ENCODE measurements at places on chromosomes 2 and 18.

- DNase-seq, result no peak
These were observed 116.9 kb downstream of the ALPK2 start for GRCh38 chr18:58511897-58512581.

- no peak for DNase-seq
These were observed 684.0 kb upstream of the ZEB2 start for GRCh38 chr2:145203891-145204290.

- no peak for DNase-seq
These were observed 43.6 kb downstream of the L3MBTL4 start for GRCh38 chr18:6370886-6371635.

DNA sequence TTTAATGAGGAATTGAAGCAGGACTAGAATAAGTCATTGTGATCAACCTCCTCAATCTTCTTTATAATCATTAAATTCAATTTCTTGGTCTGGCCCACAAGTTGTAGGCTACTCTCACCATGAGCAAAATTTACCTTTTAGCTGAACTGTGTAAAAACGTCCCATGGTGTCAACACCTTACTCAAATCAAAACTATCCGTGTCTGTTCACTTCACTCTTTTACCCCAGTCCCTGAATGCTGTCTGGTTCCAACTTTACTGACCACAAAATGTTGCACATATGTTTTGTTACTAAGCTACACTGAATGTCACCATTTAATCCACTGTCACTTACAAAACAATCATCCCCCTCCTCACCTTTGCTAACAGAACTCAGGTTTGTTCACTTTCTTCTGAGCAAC is 951.6 kb upstream of the SLC39A10 start:
- DNase-seq, result no peak

GRCh38 chr2:199459286-199460100 is 1.8 kb upstream of the SATB2 start:
- no peak for DNase-seq

DNA sequence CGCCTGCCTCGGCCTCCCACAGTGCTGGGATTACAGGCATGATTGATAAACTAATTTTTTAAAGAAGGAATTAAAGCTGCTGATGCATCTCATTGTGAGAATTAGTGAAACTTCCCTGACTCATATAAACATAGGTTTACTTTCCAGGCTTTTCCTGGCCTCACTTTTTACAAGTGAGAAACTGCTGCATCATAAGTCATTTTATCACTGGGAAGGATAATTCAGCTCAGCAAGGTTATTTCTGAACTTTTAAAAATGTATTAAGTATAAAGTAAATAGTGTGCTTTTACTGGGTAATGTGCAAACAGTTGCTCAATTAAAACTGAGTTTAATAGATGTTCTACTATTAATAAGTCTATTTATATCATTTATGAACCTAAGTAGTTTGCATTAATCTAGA is 1130.3 kb upstream of the CDH2 start:
- no peak for DNase-seq

DNA sequence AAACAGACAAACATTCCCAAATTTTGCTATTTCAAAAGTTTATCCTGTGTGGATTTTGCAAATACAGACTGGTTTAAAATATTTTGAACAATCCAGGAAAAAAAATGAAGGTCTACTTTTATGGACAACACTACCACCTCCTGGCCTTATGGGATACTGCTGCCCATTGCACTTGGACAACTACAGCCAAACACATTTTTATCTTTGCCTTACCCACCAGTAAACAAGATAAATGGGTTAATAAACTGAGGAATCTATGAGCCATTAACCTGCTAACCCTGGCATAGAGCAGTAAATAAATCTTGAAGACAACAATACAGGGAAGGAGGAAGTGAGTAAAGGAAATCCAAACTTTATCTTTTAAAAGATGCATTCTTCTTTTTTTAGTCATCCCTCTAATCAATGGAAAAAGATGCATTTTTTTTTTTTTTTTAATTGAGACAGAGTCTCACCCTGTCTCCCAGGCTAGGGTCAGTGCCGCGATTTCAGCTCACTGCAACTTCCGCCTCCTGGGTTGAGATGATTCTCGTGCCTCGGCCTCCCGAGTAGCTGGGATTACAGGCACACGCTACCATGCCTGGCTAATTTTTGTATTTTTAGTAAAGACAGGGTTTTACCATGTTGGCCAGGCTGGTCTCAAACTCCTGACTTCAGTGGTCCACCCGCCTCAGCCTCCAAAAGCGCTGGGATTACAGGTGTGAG is 2.1 kb upstream of the SPIRE1 start:
- no peak for DNase-seq

DNA sequence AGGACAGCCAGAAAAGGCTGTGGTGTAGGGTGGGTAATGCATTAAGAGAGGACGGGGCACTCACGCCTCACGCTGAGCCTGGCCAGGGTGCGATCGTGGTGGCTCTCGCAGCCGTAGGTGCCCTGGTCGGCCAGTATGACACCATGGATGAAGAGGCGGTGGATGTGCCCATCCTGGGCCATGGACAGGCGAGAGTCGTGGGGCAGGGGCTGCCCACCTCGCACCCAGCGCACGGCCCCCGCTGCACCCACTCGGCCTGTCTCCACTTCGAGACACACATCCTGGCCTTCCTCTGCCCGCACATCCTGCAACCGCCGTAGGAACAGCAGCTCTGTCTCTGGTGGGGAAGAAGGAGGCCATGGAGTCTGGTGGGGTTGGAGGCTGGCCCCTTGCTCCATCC is 12.1 kb downstream of the TMEM198 start:
- no peak for DNase-seq

DNA sequence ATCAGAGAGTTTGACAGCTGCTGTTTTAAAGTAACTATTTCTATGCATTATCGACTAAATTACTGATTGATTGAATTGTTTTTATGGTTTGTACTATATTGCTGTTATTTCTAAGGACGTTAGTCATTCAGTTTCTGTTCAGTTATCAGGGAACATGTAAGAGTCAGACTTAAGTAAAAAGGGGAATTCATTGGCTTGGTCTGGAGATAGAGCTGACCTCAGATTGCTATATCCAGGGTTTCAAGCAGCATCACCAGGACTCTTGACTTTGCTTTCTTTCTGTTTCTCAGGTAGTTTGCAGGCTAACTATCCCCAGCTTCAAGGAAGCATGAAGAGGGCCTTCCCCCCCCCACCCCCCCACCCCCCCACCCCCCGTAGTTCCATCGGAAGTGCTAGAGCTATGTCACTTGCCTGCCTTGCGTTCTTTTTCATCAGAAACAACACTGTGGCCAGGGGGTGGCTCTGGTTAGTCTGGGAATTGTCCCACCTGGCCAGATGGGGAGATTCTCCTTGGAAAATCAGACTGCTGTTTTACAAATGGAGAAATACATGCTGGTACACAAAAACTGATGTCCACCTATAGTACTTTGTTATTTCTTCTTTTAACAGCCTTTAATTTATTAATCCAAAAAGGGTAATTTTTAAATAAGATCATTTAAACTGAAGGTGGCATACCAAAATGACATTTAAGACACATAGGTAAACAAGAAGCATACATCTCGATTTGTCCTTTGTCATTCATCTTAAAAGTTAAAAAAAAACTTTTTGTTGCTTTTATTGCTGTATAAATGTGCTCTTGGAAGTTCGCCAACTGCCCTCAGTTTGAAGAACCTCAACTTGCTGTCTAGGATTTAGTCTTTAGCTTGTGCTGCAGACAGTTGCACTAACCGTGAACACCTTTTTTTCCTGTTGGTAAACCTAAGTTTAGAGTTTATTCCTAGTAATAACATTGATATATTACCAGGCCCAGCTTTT is 9.4 kb downstream of the SMAD4 start:
- DNase-seq, result no peak

DNA sequence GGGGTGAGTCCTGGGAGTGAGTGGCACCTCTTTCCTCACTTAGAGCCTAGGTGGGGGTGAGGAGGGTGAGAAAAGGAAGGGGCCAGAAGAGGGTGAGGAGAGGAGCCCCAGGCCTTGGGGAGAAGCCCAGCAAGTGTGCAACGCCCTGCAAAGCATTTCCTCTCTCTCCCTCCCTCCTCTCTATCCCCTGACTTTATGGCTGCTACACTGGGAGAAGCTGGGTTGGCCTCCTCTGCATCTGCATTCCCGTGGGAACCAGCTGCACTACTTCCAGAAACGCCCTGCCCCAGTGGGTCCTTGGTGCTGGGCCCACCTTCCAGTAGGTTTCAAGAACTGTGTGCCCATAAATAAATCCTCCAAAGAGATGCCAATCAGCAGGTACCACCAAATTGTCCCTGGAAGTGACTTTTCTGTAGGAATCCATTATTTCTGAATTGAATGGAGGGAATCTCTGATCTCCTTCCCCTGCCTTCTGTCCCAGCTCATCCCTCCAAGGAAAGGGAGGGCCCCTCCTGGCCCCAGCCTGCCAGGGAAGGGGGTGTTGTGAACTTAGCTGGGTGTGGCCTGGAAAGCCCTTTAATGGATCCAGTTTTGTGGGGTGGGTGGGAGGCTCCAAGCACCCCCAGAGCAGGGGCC is 95.7 kb upstream of the BOD1L2 start:
- DNase-seq, result no peak

DNA sequence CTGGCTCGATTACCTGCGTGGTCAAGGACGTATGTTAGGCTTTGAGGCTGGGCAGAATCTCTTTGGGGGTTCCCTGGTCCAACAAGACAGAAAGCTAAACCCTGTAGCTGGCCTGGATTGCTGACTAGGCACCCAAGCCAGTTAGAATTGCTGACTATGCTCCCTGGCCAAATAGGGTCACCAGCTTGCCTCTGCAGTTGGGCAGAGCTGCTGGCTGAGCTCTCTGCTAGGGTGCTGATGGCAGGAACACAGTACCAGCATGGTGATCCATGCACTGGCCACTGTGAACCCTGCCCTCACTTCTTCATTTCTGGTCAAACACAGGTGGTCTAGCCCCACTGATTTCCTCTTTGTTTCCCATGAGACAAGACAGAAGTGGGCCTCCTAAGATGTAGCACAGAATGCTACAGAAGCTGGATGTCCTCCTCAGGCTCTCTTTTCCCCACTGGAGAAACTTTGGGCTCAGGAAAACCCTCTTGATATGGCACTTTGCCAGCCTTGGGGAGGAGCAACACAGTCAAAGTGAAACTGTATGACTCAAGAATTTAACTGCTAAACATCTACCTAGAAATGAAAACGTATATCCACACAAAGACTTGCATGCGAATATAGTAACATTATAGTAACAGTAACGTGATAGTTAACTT is 20.8 kb downstream of the SP140L start:
- DNase-seq, result no peak

- no peak for DNase-seq
These were observed 37.9 kb downstream of the EHD3 start for GRCh38 chr2:31271851-31272267.

GRCh38 chr2:147773479-147773878 is 71.3 kb upstream of the ACVR2A start:
- DNase-seq, result no peak

DNA sequence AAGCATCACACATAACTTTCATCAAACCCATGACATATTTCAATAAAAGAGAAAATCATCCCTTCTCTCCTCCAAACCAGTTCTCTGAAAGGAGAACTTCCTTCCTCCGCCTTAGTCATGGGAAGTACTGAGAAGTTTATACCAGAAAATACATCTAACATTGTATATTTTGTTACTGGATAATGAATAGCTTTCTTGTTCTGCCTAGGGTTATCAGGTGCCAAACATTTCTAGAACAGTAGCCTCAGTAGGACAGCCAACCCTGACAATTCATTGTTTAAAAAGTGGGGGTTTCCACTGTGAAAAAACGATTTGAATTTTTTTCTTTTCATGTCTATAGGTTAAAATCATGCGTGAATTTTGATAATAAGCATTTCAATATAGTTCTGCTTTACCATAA is 16.0 kb upstream of the DAW1 start:
- no peak for DNase-seq

GRCh38 chr2:232139171-232139594 is 177.7 kb downstream of the DIS3L2 start:
- DNase-seq, result no peak

DNA sequence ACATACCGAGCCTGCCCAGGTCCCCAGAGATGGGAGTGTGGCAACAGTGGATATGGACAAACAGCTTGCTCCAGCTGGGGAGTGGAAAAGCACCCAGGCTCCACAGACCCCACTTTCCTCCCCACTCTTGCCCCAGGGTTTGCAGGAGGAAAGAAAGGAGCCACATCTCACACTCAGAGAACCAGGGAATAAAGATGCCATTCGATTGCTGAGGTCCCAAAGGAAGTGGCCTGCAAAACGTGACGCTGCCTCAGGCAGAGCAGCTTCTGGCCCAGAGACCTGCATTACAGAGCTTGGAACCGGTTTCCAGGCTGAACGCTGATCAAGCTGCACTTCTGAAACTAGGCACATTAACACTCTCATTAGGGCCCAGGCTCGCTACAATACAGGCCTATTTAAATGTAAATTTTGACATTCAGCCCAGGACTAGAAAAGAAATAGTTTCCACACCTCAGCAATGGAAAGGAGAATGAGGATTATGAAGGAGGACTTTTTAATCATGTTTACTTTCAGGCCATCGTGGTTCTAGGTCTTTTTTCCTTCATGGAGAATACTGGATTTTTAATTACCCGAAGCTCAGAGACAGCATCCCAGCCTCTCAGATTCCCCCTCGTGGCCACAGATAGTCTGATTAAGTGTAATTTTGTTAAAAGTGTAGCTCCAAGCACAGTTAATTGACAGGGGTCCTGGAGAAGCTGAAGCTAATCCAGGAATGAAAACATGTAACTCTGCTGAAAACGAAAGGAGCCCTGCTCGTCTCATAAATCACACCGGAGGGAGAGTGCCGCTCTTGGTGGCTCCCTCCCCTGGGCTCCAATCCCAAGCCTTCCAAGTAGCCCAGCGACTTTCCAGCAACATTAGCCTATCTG is 221.3 kb upstream of the RAB6C start:
- DNase-seq, result no peak

- no peak for DNase-seq
These were observed 104.5 kb upstream of the KLHL14 start for GRCh38 chr18:32877371-32877770.

GRCh38 chr2:202847693-202848524 is 23.7 kb downstream of the ICA1L start:
- no peak for DNase-seq

GRCh38 chr2:170271340-170271739 is 93.4 kb downstream of the MYO3B start:
- DNase-seq, result no peak

DNA sequence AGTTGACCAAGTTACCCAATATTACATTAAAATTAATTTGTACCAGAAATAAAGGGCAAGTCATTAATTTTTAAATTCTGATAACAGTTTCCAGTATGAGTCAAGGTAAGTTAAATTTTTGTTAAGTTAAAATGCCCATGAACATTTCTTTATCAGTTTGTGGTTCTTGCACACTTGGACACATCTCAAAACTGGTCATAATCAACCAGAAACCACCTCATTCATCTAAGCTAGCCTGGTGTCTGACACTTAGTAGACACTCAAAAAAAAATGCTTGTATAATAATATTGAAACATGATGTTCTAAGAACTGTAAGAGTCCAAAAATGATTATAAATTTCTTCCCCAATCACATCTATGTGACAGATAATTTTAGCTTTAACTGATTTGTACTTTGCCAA is 62.4 kb downstream of the SATB2 start:
- DNase-seq, result no peak

- no peak for DNase-seq
These were observed 478.2 kb downstream of the PTPRM start for GRCh38 chr18:8045160-8045883.

GRCh38 chr2:42795841-42796301 is 3.5 kb upstream of the HAAO start:
- no peak for DNase-seq
